ENCODE measurements at places on chromosomes 11 and 22.

DNA sequence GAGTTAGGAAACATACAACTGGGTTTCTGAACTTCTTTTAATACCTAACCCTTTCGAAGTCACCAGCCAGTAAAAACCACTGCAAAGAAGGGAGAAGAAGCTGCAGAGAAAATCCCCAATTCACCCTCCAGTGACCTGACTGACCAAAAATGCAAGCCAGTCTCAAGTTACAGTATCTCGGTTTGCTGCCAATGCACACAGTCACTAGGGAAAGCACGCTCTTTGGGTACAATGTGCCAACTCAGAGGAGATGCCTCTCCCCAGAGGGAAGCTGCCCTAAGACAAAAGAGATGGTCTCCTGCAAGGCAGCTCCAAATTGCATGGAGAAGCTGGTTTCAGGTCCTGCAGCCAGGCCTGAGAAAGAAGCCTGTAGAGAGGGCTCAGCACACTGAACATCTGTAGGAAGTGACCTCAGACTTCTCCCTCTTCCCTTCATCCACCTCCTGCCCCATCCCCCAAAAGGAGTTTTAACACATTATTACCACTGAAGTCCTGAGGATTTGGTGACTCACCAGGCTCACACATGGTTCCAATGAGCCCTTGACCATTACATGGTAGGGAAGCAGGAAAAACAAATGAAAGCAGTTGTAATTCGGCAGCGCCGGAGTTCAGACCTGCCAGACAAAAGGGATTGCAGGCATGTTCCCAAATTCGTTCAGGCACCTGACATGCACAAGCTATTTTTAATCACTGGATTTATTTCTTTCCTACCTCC lies 90.1 kb downstream of the ETS1 start:
- DNase-seq = no peak

- no peak for DNase-seq
These were observed 938 bp downstream of the LAYN start for GRCh38 chr11:111541254-111542061.

DNA sequence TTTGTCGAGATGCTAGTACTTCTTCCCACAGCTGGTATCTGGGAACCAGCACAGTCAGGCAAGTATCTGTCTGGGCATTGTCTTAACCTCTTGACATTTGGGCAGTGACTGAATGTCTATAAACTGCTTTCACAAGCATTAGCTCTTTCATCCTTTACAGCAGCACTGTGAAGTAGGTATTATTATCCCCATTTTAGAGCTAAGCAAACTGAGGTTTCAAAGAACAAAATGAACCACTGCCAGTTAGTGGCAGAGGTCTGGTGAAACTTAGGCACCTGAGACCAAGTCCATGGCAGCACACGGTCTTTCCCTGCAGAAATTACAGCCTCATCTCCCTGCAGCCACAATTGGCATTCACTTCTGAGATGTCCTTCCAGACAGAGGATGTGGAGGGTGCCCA lies 111.0 kb upstream of the TBCEL start:
- DNase-seq = no peak

DNA sequence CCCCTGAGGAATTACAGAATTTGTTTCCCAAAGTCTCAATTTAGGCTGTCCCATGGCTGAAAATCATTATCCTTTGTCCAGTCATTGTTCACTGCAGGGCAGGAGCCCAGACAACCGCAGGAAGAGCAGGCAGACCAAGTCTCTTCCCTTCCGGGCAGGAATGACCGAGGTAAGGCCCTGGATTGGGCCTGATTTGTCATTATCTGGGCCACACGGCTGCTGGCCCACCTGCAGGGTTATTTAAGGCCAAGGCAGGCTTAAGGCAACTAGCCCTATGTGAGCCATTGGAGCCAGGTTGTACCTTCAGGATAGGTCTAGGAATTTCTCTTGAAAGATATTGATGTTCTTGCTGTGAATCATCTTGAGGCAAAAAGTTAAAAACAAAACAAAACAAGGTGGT lies 9.7 kb upstream of the IL10RA start:
- DNase-seq = no peak

GRCh38 chr11:11584937-11585336 lies 36.9 kb downstream of the GALNT18 start:
- no peak for DNase-seq

GRCh38 chr11:88508759-88509581 lies 171.4 kb upstream of the CTSC start:
- peak; percentile 18 for DNase-seq

DNA sequence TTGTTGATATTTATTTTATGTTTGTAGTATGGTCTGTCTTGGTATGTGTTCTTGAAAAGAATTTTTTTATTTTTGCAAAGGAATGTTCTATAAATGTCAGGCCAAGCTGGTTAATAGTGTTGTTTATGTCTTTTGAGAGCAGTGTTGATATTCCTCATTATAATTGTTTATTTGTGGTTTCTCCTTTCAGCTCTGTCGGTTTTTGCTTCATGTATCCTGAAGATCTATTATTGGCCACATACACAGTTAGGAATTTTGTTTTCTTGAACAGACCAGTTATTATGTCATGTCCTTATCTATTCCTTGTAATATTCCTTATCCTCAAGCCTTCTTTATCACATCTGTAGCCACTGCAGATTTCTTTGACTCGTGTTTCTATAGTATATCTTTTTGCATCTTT lies 56.5 kb downstream of the PDHX start:
- no peak for DNase-seq

GRCh38 chr11:127506126-127506525 lies 505.6 kb upstream of the KIRREL3 start:
- no peak for DNase-seq

DNA sequence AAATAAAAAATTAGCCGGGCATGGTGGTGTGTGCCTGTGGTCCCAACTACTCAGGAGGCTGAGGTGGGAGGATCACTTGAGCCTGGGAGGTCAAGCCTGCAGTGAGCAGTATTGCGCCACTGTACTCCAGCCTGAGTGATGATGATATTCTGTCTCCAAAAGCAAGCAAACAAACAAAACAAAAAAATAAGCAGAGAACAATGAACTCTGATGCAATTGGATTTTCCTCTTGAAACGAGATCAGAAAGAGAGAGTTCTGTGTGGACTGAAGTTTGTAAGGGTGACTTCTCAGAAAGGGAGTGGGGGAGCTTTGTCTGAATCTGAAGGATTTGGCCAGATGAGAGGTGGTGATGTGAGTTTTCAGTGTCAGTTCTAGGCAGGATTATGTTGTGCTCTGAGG lies 6.0 kb upstream of the TMEM123 start:
- DNase-seq = no peak

DNA sequence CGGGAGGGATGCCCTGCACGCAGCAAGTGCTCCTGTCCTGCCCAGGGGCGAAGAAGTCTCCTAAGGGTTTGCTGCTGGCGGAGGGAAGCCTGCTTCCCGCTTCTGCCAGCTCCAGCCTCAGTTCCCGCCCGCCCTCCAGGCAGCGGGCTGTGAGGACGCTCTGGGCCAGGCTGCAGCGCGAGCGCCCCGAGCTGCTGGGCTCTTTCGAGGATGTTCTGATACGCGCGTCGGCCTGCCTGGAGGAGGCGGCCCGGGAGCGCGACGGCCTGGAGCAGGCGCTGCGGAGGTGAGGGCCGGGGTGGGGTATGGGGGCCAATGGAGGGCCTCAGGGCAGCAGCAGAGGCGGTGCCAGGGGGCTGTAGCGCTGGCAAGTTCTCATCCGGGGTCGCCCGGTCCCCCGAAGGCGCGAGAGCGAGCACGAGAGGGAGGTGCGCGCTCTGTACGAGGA lies 2.2 kb downstream of the CRACR2B start:
- DNase-seq = no peak

- no peak for DNase-seq
These were observed 114.6 kb upstream of the THY1 start for GRCh38 chr11:119537306-119538253.

DNA sequence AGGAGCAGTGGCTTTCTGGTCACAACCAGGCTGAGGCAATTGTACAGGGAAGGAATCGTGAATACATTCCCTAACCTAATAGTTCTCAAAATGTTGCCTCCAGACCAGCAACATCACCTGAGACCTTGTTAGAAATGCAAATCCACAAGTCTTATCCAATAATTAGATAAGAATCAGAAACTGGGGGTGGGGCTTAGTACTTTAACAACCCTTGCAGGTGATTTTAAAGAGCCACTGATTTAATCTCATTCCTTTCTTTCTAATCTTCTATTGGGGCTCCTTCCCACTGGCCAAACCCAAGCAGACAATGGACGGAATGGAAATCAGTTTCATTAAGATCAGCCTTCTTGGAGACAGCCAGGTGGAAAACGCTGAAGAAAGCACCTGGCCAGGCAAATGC lies 142.4 kb upstream of the DDI1 start:
- DNase-seq = no peak

- DNase-seq = no peak
These were observed 83.6 kb downstream of the INSC start for GRCh38 chr11:15198284-15198683.

DNA sequence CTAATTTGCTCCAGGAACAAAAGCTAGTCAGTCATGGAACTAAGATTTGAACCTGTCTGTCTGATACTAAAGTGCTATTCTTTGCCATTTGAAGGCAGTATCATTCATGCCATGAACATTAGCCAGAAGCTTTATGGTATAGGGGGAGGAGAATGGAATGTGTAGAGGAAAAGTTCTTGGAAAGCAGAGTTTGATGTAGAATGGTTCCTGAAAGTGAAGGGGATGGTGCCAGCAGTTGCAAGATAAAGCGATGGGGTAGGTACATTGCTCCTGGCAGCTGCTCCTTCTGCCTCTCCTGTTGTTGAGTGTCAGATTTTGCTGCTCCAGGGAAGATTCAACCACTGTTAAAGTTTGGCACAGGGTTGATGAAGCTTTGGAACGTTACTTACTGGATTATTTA lies 53.4 kb downstream of the ARHGAP42 start:
- DNase-seq = no peak

DNA sequence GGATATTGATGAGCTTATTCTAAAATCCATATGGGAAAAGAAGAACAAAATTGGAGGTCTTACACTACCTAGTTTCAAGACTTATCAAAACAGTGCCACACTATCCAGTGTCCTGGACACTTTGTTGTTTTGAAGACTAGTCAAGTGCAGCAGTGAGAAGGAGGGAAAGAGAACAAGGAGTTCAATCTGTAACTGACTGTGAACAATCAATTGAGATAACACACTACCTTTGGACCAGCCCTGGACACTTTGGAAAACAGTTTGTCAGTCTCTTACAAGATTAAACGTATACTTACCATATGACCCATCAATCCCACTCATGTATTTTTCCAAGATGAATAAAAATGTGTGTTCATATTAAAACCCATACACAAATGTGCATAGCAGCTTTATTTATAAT lies 10.0 kb upstream of the CSTF3 start:
- no peak for DNase-seq

GRCh38 chr11:61553373-61554171 lies 27.3 kb downstream of the SYT7 start:
- DNase-seq = no peak

DNA sequence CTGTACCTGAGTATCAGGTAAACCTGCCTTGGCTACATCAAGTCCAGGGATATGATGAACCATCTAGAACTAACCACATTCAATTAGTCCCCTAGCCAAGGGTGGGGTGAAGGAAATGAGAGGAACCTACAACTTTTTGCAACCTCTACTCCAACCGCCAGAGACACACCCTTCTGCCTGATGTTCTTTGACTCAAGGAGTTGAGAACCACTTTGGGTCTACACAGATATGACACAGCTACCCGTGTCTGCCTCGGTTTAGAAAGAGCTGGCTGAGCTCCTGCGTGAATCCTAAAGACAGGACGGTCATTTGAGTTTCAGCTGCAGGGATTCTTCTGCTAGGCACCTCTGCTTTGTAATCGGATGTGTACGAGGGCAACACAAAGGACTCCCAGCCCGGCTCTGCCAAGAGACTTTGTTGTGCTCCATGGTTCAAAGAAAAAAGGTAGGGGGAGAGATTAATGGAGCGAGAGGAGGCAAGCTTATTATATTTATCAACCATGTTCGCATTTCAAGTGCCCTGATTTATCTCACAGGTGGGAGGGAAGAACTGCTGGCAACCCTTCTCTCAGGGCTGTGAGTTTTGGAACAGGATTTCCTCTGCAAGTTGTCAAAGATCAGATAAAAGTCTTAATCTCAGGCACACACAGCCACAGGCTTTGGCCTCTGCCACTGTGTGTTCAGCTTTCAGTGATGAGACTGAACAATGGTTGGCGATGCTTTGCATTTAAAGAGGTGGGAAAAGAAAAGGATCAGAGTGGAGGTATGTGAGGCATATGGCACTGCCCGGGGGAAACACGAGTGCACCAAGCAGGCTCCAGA lies 35.1 kb downstream of the FLI1 start:
- no peak for DNase-seq

DNA sequence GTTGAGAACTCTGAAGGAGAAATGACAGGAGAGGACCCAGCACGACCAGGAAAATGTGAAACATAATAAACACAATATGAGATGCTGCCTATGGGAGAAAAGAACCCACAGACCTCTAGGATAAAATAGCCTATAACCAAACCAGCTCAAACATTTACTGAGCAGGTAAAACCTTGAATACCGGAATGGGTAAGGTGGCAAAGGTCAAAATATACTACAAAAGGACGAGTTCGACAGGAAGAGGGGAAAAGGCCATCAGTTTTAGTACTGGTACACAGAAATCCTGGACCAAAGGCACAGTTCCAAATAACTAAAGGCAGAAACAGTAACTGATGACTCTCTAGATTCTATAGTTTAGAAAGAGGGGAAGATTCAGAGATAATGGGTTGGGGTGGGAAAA lies 96.3 kb downstream of the AMBRA1 start:
- no peak for DNase-seq

DNA sequence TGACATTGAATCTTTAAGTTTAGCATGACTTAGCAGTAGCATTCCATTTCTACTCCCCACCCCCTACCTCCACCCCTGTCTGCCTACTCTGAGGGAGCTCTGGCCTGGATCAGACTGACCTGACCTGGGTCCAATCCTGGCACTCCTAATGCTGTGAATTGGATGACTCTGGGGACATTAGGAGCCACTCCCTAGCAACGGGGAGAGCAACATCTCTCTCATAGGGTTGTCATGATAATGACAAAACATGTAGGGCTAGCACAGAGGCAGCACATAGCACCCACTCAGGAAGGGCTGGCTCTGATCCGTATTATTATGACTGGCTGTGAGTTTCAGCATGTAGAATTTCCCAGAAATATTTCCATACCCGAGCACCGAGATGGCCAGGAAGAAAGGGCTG lies 40.5 kb downstream of the CABIN1 start:
- DNase-seq = no peak

- DNase-seq = no peak
These were observed at the start of gene MRGPRD for GRCh38 chr11:68980776-68981065. Gene MRGPRD (minus strand): TSS chr11:68980986. CDS start chr11:68980986, 0 bp downstream.

- no peak for DNase-seq
These were observed at the start of gene ALDH3B1 for GRCh38 chr11:68010090-68011041. Gene ALDH3B1 (plus strand): TSS chr11:68010327. CDS start chr11:68015298, 4,971 bp downstream.

- peak; percentile 80 for DNase-seq
These were observed 14.8 kb upstream of the RPS3 start for GRCh38 chr11:75384438-75385080.

DNA sequence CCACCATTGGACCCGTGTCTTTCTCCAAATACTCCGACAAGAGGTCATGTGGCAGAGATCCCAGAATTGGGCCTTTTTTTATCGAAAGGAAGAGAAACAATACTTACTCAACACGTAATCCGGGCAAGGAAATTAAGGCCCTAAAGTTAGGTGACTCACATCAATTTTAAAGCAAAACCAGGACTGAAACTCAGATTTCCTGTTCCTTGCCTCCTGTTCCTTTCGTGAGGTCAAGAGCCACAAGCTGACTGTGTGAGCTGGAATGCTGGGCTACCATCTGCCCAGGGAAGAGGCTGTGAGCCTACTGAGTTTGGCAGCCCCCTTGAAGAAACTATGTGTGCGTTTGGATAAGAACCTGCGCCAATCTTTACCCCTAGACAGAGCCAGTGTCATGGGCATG lies 27.1 kb upstream of the MRGPRX2 start:
- DNase-seq = no peak

GRCh38 chr22:22934543-22935055 lies 47.0 kb downstream of the IGLL5 start:
- DNase-seq = no peak

Measured in activated naive CD4-positive, alpha-beta T cell treated with Interleukin-2 at 50 U/mL for 16 hours (primary cell).